Fibroblast of mammary gland (primary cell): ENCODE measurements at places on chromosomes 2 and 18.

DNA sequence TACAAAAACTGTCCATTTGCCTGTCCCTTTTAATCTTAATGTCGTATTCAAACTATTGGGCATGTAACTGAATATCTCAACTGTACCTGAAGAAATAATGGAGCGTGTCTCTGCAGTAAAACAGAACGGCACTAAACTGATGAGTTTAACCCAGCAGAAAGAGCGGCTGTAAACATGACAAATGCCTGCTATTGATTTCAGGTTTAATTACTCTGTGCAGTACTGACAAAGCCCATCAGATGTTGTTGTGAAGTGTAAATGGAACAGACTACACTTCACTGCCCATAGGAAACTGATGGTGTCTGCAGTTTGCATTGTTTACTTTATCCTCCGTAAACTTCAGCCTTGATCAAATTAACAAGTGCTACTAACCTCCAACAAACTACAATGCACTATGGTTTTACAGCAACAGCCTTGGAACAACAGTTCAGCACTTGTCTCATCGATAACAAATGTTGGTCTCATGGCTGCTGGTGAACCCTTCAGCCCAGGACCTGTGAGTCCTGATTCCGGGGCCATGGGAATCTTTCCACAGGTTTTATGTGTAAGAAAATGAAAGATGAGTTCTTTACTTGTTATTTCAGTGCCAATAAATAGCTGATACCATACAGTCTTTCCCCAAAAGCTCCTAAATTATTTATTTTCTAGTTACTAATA lies 316.5 kb downstream of the CCDC178 start:
- no peak for DNase-seq

DNA sequence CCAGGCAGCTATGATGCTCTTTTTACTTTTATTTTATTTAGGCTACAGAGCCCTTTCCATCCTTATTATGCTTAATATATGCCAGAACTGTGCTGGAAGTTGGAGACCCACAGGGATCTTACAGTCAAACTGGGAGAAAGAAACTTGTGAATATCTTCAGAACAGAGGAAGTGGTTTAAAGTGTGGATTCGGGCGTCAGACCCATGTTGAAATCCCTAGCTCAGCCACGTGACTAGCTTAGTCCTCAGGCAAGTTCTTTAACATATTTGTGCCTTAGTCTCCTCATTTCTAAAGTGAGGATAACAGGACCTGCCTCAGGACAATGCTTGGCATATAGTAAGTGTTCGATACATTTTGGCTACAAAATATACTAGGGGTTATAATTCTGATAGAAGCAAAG lies 59.1 kb downstream of the MAP3K20 start:
- no peak for DNase-seq

DNA sequence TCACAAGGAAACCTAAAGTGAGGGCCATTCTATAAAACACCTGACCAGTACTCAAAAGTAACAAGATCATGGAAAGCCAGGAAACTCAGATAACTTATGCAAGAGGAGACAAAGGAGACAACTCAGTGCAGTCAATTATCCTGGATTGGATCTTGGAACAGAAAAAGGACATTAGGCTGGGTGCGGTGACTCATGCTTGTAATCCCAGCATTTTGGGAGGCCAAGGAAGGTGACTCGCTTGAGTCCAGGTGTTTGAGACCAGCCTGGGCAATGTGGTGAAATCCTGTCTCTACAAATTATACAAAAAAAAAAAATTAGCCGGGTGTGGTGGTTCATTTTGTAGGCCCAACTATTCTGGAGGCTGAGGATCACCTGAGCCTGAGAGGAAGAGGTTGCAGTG lies 424.5 kb upstream of the SPRED2 start:
- peak; percentile 4 for DNase-seq

DNA sequence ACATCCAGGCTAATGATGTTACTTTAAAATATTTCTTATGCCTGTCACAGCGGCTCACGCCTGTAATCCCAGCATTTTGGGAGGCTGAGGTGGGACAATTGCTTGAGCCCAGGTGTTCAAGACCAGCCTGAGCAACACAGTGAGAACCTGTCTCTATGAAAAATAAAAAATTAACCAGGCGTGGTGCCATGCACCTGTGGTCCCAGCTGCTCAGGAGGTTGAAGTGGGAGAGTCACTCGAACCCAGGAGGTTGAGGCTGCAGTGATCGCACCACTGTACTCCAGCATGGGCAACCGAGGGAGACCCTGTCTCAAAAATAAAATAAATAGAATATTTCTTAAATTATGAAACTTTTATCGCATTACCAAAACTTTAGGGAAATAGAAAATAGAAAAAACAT lies 28.1 kb upstream of the ACTR3 start:
- no peak for DNase-seq

GRCh38 chr2:8590938-8591337 lies 90.9 kb upstream of the ID2 start:
- no peak for DNase-seq

DNA sequence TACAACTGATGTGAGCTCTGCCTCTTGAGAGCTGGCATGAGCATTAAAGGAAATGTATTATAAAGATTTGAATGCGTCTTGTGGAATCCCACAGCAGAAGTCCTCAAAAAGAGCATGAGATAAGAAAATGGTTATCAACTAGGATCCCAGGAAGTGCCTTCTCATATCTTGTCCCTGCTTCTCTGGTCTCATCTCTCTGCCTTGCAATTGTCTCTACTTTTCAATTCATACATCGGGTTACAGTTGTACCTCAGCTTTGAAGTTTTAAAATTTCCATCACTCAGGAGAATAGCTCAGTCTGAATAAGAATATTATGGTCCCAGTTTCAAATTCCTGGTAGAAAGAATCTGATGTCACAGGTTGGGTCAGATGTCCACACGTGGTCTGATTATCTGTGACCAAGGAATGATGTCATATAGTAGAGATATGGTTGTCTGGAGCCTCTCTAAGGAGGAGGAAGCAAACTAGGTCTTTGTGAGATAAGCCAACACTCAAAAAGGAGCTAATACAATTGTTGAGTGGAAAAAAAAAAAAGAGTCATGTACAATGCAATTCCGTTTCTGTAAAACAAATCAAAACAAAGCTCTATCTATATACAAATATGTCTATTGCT lies 21.7 kb upstream of the CCDC88A start:
- no peak for DNase-seq

GRCh38 chr2:191218292-191218898 lies 26.8 kb upstream of the MYO1B start:
- peak; percentile 72 for DNase-seq

GRCh38 chr2:46047290-46047689 lies 249.9 kb upstream of the EPAS1 start:
- no peak for DNase-seq

DNA sequence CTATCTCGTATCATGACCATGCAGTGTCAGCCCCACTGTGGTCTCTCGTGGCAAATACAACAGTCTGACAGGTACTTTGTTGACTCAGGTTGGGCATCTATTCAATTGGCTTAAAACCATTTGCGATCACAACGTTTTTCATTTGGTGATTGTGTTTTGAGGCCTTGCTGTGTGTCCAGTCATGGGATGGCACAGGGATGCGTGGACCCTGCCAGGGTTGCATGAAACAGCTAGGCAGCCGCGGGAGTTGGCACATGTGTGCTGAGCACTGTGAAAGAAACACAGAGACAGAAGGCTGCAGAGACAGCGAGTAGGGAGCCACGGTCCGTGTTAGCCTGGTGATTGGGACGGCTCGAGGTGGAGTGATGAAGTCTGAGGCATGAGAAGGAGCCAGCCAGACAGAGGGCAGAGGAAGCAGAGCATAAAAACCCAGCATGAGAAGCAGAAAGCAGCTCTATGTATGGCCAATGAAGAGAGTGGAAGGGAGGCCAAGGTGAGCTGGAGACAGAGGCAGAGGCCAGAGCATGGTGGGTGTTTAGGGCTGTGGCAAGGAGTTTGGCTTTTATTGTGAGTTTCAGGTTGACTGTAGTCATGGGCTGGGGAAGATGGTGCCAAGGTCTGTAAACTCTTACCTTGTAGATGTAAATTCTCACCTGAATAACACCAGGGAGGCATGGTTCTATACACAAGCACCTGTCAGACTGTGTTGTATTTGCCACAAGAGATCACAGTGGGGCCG lies 31.8 kb upstream of the IL1R1 start:
- no peak for DNase-seq

GRCh38 chr2:60633615-60634014 lies 80.2 kb upstream of the BCL11A start:
- no peak for DNase-seq

DNA sequence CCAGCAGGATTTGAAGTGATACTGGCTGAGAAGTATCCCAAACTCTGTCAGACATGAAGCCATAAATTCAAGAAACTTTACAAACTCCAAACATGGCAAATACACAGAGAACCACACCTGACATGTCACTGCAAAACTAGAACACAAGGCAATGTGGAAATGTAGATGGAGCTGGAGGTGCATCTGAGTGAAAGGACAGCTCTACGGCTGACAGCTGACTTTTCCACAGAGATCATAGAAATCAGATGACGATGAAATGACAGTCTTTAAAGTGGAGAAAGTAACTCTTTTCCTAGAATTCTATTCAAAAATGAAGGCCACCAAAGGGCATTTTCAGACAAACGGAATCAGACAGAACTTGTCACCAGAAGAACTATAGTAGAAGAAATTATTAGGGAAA lies 97.5 kb downstream of the LDLRAD4 start:
- no peak for DNase-seq

DNA sequence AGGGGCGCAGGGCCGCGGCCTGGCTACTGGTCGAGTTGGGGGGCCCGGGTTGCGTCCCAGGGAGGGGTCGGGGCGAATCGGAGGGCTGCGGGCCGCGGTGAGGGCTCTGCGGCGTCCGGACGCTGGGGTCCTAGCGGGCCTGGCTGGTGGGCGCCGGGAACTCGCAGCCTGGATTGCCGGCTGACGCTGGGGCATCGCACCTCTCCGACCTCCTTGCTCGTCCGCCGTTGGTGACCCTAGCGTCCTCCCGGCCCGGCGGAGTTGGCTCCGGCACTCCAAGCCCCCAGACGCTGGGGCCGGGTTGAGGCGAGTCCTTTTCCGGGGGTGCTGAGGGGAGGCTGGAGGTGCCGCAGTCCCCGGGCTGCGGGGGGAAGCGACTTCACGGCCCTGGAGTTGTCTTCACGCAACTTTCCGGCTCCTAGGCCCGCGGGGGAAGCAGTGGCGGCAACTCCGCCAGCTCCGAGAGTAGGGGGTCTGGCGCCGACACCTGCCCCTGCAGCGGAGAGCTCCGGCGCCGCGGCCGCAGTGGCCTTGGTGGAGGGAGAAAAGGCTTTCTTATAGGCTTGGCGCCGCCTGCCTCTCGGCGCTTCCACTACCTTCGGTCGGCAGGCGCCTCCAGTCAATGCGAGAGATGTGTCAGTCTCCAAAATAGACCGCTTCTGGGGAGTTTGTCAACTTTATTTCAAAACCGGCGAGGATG lies 70.3 kb downstream of the HAUS1 start:
- DNase-seq = peak; percentile 39

- no peak for DNase-seq
Observed at GRCh38 chr2:109365131-109365530, 236.1 kb downstream of the SH3RF3 start.

DNA sequence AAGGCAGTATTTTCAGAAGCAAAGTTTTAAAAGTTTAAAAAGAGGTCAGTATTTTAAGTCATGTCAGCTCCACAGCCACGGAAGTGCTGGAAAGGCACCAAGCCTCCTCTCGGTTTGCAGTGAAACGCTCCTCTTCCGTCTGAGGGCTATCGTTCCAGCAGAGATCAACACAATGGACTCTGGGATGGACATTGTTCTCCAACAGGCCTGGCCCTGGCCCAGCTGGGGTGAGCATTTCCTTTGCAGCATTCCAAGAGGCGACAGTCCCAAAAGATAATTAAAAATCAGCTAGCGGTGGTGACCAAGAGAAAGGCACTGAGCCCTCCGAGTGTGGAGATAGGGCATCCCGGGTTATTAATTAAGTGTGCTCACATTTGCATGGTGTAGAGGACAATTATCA lies 95.9 kb upstream of the LCLAT1 start:
- DNase-seq = no peak

GRCh38 chr2:118853651-118854291 lies 6.3 kb upstream of the EN1 start:
- DNase-seq = no peak

GRCh38 chr2:238913931-238914647 lies 66.2 kb downstream of the TWIST2 start:
- DNase-seq = peak; percentile 40

DNA sequence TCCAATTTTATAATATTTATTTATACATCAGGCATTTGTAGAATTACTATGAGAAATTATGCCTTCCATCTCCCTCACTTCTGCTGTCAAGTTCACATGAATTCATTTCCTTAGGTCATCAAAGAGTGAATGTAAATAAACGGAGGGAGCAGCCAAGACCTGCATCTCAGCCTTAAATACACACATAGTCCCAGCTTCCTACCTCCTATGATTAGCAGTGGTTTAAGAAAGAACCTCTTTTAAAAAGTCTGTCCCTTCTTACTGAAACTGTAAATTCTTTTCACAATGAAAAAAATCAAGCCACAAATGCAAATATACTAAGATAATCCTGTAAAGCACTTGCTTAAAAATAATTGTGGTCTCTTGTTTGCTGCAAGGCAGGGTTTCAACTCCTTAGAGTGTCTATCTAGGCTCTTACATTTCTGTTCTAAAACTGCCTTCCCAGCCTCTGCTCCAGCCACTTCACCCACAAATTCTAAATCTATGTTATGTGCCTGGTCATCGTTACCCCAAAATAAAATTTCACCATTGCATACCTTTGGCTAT lies 532.7 kb upstream of the FSHR start:
- DNase-seq = no peak

DNA sequence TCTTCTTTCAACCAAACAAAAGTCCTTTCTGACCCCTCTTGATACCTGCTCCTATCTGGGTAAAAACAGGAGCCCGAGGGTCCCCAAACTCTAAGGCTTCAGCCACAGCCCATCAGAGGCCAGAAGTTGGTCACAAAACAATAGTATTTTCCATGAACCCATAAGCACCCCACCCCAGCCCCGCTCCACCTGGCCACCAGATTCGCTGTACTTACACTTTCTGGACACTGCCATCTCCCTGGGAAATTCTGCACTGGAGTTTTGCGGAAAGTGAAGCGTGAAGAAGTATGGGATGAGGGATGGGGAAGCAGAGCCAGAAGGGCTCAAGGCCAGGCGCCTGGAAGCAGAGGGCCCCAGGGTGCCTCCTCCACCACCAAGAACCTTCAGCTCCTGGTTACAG lies 5.2 kb upstream of the RUFY4 start:
- DNase-seq = no peak

GRCh38 chr2:98772536-98772935 lies 41.6 kb upstream of the MGAT4A start:
- no peak for DNase-seq

DNA sequence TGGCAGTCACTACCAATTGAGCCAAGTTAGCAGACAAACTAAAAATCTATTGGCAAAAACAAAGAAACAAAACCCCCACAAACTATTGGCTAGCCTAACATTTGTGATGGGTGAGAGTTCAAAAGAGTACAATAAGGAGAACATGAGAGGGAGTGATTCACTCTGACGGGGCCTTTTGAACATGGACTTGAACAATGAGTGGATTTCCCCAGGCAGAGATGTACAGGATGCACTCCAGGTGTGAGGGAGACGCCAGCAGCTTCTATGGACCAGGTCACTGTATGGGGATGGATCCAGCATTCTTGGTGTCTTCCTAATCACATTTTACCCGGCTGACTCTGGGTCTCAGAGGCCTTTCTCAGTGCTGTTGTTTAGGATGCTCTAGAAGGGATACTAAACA lies 167.5 kb upstream of the SMAD2 start:
- DNase-seq = no peak
